ENCODE measurements at places on chromosomes 1 and 21.

- no peak for DNase-seq
Measured at GRCh38 chr1:62685431-62685859, 2.7 kb downstream of the DOCK7 start.

DNA sequence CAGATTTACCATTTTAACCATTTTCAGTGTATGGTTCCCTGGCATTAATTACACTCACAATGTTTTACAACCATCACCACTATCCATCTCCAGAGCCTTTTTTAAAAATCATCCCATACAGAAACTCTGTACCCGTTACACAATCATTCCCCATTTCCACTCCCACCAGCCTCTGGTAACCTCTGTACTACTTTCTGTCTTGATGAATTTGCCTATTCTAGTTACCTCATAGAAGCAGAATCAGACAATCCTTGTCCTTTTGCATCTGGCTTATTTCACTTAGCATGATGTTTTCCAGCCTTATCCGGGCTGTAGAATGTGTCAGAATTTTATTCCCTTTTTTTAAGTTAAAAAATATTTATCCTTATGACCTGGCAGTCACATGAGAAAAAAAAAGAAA is 33.0 kb downstream of the PGM1 start:
- DNase-seq, result no peak

- DNase-seq, result no peak
Measured at GRCh38 chr1:26145960-26146294, 13.0 kb upstream of the FAM110D start.

- no peak for DNase-seq
Measured at GRCh38 chr1:41521766-41522165, 37.3 kb upstream of the EDN2 start.

DNA sequence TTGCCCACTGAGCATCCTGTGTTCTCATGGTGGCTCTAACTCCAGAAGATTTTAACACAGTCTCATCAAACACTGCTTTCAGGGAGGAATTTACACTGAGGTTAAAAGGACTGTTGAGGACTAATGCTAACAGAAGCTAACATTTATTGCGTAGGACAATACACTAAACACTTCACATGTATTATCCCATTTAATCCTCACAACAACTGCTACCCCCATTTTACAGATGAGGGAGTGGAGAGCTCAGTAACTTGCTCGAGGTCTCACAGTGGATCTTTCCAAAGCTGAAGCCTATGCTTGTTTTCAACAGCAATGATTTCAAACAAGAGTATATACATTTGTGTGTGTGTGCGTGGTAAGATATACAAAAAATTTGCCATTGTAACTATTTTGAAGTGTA is 13.9 kb downstream of the ATF3 start:
- no peak for DNase-seq

GRCh38 chr21:30437010-30437565 is 3.0 kb upstream of the KRTAP15-1 start:
- no peak for DNase-seq

- peak; percentile 37 for DNase-seq
Measured at GRCh38 chr1:52636721-52637695, 4.0 kb downstream of the SHISAL2A start.

GRCh38 chr1:21149855-21150432 is 26.8 kb downstream of the EIF4G3 start:
- DNase-seq, result no peak

- no peak for DNase-seq
Measured at GRCh38 chr1:119373465-119373864, 4.9 kb downstream of the HAO2 start.

GRCh38 chr1:15090373-15090772 is 63.2 kb upstream of the TMEM51 start:
- no peak for DNase-seq
